Left cardiac atrium (tissue), 4 donors: ENCODE measurements at places on chromosomes 12 and 14. TPM values are rescaled to one million over a fixed set of nuclear protein-coding genes. Genes with fewer than 3 reads are reported as not detected.

Gene PRKCH
- 34.8 TPM for total RNA-seq

Gene ACAD10
- total RNA-seq: 23.7 TPM

Gene P2RX7
- 1.3 TPM for total RNA-seq

Gene GYS2
- total RNA-seq: 0.62 TPM

Gene BAZ1A
- total RNA-seq: 13.8 TPM

Gene MORN3
- 0.21 TPM for total RNA-seq

Gene INSM2
- total RNA-seq: not detected

DNA sequence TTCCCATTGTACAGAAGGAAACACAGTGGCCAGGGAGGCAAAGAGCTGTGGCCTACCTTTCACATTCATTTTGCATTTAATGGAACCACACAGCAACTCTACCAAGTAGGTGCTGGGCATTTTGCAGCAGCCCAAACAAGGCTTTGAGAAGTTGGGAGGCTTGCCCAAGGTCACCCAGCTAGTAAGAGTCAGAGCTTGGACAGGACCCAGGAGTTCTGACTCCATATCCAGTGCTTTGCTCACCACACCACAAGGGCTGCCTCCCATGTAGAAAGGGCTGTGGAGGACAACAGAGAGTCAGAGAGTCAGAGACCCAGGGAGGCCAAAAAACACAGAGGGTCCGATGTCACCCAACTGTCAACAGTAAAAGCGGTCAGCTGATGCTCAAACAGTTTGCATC lies 400.2 kb downstream of the BCL11B start:
- no peak for DNase-seq

DNA sequence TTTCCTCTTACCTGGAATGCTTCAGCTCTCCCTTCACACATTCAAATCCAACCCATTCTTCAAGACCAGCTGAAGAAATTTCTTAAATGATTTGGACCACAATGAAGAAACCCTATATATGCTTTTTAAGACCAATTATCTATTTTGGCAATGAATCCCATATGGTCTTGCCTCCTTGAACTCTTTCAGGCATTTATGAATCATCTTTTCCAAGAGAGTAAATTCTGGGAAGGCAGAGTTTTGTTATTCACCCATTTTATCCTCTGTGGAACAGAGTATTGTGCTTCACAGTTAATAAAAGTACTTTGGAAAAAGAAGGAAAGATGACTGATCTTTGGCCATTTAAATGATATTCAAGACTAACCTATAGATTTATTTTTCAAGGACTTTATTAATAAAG lies 14.0 kb downstream of the GIT2 start:
- DNase-seq: no peak

GRCh38 chr12:29026419-29026818 lies 122.7 kb upstream of the FAR2 start:
- DNase-seq: no peak

DNA sequence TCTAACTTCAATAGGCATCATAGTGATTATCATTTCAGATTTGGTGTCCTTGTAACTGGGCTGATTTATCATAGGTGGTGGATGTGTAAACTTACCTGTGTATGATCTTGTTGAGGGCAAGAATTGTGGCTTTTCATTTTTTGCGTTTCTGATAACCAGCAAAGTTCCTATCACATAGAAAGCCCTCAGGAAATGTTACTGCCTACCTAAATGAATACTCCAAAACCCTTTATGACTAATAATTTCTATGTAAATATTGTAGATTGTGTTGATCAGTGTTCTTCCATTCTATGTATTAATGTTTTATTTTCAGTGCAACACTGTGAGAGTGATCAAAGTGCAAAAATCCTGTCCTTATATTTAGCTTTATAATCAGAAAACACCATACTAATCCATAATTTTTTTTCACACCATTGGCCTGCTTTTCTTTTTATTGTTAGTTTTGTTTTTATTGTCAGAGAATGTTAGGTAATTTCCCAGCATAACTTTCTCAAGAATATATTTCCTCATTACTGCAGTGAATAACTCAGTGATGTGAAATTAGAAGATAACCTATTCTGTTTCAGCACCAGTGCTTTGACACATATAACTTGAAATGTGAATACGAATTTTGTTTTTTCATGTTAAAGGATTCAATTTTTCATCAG lies 94.1 kb downstream of the GPHN start:
- DNase-seq: no peak

- DNase-seq: no peak
These were observed 7.7 kb downstream of the SLC15A4 start for GRCh38 chr12:128815779-128816642.

DNA sequence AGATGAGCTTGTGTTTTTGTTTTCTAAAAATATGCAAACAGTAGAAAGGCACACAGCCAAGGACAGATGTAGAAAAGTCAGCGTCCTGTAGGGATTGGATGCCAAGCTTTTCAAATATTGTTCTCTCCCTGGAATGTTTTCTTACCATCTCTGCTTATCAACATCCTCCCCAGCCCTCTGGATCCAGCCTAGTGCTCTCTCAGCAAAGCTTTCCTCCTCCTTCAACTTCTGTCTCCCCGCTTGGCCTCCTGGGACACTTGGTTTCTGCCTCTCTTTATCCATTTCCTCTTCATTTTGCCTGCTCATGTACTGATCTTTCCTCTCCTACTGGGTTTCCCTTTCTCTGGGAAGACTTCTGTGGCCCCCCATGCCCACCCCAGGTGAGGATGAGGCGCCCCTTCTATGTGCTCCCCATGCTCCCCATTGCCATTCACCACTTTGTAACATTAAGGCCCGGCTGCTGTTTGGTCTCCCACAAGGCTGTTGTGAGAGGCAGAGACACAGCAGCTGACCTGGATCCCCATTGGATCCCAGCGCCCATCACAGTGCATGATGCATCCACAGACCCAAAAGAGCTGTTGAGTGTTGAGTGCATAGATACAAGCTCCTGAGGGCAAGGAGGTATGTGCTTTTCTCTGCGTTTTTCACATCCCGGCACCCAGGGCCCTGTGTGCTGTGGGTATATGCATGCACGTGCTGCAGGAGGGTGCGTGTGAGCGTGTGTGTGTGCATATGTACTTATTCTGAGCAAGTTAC lies 38.2 kb downstream of the EVL start:
- DNase-seq: no peak

DNA sequence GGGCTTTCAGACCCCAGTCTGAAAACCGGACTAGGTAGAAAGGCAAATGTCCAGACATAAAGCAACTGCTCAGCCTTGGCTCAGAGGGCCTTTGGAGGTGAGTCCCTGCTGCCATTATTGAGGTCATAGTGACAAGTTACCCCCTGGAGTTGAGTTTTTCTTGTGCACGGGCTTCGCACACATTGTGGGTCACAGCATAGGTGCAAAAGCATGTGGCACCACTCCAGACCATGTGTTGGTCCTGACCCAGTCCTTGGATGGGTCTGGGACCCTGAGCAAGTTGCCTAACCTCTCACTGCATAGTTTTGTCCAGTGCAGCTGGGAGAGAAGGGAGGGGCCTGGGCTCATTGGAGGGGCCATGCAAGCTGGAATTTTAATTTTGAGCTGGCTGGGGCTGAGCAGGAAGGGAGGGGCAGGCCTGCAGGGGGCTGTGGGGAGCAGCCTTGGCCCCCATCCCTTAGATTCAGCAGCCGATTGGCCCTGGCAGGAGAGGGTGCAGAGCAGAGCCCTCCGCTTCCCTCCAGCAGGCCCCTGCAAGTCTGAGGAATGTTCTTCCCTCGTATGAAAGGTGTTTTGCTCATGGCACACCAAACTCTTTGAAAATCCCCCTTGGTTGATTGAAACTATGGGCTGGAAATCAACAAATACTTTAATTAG lies 4.2 kb upstream of the KRT5 start:
- no peak for DNase-seq

DNA sequence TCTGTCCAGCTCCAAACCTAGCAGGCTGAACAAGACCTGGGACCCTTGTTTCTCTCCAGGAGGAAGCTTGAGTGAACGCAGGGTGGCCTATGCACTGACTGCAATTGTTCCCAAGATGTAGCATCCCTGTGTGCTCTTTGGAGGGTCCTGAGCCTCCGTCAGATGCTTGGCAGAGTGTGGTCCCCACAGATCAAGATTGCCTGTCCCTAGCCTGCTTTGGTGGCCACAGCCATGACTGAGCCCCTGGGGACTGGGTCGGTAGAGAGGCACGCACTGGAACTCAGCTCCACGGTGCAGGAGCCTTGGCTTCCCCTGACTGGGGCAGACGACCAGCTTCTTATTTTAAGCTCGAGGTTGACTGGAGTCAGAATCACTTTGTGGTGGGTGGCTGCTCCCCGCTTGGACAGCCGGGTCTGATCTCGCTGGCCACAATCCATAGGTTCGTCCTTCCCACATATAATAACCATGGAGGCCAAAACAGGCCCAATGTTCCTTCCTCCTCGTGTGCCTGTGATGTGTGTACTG lies 97.8 kb downstream of the LGMN start:
- no peak for DNase-seq

GRCh38 chr12:68042212-68042699 lies 53.0 kb downstream of the IFNG-AS1 start:
- DNase-seq: no peak
